ENCODE measurements at places on chromosomes 2 and 18.

- no peak for DNase-seq
Measured at GRCh38 chr18:37019157-37019827, 190.4 kb downstream of the KIAA1328 start.

- DNase-seq, result no peak
Measured at GRCh38 chr2:206240327-206240726, 34.1 kb upstream of the ZDBF2 start.

- no peak for DNase-seq
Measured at GRCh38 chr18:56278421-56279003, 359.9 kb downstream of the TXNL1 start.

GRCh38 chr2:54053830-54054229, 61.6 kb upstream of the ACYP2 start:
- DNase-seq, result no peak

DNA sequence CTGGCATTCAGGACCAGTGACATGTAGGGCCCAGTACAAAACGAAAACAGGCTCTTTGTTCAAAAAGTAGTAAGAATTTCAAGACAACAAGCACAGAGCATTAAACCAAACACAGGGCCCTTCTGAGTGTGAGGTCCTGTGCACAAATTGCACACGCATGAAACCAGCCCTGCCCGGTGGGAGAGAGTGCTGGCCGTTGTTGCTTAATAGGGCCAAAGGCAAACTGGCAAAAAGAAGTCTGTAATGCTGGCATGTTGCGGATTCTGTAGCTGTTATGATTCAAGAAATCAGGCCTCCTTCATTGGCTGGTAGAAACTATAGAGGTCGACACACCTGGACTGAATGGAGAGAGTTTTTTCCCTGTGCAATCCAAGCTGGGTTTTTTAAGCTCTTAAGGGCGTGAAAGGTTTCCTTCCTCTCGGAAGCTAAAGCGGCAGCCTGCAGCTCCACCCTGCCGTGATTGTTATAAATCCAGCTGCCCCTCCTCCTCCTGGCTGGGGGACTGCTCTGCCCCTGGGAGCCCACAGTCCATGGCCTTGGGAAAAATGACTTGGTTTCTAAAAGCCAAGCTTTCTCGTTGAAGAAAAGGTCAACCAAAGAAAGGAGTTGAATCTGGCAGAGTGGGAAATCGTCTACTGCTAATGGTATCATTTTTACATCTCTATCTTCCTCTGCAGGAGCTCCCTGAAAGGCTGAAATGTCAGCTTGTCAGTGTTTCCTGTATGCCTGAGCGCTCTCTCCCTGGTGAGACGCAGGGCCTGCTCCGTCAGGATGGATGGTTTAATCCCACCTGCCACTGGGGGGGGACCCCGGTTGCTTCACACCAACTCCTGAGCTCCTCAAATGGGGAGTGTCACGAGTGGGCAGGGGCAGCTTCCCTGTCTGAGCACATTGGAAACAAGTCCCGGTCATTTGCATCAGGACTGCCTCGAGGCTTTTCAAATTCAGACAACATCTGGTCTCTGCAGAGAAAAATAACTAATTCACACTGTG, 143.6 kb downstream of the ALPK2 start:
- no peak for DNase-seq

DNA sequence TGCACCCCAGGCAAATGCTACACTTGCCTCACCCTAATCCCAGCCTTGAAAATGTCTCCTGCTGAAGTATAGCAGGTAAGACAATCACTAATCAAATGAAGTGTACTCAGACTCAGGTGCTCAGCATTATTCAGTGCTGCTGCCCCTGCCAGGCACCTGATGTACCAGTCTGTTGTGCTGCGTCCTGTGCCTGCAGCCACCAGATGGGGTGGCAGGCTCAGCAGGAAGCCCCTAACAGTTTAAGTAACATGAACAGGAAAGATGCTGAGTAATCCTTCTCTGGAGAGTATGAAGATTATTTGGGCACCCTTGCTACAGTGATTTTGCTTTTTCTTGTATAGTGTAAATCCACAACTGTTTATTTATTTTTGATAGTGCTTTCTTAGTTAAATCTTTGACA, 69.1 kb downstream of the TACR1 start:
- DNase-seq, result no peak

DNA sequence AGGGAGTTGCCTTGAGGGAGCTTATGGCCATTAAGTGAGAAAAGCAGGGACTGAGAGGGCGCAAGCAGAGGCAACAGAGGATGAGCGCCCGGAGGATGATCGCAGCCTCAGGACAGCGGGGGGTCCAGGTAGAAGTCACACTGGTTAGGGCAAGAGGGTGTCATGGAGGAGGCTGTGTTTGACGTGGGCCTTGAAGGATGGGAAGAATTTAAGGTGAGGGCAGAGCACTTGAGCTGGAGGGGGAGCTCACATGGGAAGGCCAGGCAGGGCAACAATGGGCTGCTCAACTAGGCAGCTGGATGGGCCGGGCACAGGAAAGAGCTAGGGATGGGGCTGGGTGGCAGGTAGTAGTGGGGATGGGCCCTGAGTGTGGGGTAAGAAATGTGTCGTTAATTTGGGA, 31.9 kb downstream of the FAM228A start:
- no peak for DNase-seq

GRCh38 chr2:3282056-3282998, 95.3 kb downstream of the EIPR1 start:
- DNase-seq, result no peak

All from stimulated activated CD4-positive, alpha-beta T cell treated with anti-CD3 and anti-CD28 coated beads, TNF-alpha, amount 100 ng/mL, for 48 hours (primary cell).